ENCODE measurements at places on chromosomes 2 and 18.

GRCh38 chr2:46171996-46172546 lies 125.1 kb upstream of the EPAS1 start:
- DNase-seq = no peak

DNA sequence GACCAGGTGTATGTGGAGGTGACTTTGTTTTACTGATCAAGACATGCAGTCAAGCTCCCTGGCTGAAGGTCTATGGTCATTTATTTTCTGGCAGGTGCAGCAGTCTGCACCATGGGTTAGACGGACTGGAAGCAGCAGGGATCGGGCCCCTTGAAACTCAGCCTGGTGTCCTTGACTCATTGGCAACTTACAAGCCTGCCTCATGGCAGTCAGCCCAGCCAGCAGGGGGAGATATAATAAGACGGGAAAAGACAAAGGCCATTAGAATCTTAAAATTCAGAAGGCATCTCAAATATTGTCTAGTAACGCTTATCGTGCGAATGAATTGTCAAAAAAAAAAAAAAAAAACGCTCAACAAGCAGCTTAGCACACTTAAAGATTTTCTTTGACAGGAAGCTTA lies 308.2 kb downstream of the EN1 start:
- no peak for DNase-seq

DNA sequence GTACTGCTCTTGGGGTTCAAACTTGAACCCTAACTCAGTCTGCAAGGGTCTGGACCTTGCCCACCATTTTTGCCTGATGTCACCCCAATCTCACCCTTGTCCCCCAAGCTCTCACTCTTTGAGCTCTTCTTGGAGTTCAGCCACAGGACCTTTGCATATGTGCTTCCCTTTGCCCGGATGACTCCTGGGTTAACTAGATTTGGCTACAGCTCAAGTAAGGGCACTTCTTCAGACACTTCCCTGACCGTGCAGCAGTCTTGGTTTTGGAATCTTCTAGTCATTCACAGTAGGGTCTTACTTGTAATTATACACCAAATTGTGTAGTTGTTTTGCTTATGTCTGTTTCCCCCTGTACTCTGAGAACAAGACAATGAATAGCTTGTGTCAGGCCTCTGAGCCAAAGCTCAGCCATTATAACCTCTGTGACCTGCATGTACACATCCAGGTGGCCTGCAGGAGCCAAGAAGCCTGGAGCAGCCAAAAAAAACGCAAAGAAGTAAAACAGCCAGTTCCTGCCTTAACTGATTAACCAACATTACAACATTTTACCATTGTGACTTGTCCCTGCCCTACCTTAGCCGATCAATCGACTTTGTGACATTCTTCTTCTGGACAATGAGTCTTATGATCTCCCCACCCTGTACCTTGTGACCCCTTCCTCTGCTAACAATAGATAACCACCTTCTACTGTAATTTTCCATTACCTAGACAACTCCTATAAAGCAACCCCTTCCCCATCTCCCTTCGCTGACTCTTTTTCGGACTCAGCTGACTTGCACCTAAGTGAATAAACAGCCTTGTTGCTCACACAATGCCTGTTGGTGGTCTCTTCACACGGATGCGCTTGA lies 1.0 kb upstream of the MOGAT1 start:
- DNase-seq = no peak

DNA sequence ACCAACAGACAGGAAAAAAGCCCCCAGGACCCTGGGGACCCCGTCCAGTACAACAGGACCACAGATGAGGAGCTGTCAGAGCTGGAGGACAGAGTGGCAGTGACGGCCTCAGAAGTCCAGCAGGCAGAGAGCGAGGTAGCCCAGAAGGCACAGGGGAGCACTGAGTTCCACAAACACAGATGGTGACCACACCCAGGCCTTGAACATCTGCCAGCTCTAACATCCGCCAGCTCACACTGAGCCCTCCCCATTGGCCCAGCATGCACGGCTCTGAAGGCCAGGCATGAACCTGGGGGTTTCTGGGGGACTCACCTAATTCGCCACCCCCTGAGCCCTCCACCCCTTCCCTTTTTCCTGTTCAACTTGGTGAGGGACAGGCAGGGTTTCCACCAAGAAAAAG lies 25.6 kb upstream of the PRLH start:
- peak; percentile 23 for DNase-seq

GRCh38 chr2:1754461-1755170 lies 10.3 kb upstream of the PXDN start:
- DNase-seq = no peak

DNA sequence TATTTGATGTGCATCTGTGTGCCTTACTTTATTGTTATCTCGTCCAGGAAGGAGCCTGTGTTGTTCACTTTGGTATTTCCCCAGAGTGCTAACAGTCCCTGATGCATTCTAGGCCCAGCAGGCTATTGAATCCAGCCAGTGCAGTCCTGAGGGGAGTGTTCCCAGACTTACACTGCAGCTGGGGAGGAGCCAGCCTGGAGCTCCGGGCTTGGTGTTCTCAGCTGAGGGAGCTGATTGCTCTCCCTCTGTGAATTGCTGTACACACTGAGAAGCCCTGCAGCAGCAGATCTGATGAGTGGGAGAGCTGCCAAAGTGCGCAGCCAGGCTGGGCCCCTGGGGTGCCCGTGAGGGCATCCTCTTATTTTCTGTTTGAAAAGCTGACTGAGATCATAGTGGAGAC lies 159.2 kb downstream of the GALNT3 start:
- DNase-seq = peak; percentile 23

- no peak for DNase-seq
These were observed 6.4 kb downstream of the SH3YL1 start for GRCh38 chr2:257429-257828.

- DNase-seq = no peak
These were observed 29.7 kb upstream of the PSME4 start for GRCh38 chr2:54000524-54000923.

DNA sequence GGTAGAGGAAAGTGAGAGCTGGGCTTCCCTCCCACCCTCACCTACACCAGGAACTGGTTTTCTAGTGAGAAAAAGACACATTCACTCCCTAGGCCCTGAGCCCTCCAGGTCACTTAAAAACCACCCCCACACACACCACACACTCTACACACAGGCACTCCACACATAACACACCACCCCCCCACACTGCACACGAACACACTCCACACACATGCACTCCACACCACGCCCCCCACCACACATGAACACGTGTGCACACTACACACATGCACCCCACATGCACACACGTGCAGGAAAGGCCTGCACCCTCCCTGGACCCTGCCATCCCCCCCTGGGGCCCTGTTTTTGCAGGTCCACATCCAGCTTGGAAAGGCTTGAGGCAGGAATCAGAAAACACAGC lies 67.6 kb downstream of the RALBP1 start:
- no peak for DNase-seq

DNA sequence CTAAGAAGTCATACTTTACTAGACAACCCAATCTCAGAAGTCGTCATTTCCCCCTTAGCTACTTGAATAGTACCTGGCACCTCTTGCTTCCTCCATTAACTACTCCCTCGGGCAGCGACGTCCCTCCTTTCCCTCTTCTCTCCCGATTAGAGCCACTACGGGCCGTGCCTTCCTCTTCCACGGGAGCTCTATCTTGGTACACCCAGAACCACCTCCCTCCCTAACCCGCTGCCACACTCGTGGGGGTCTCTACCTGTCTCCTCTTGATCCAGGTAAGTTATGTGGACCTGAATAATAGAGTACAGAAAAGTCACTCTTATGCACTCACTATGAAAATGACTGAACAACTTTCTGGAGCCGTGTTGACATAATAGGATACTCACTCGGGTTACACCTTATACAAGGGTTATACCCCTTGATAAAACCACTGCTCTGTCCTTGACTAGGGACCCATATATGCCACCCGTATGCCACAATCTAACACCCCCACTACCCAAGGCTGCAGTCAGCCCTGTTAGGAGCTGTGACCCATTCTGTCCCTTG lies 595 bp upstream of the HDHD2 start:
- no peak for DNase-seq

DNA sequence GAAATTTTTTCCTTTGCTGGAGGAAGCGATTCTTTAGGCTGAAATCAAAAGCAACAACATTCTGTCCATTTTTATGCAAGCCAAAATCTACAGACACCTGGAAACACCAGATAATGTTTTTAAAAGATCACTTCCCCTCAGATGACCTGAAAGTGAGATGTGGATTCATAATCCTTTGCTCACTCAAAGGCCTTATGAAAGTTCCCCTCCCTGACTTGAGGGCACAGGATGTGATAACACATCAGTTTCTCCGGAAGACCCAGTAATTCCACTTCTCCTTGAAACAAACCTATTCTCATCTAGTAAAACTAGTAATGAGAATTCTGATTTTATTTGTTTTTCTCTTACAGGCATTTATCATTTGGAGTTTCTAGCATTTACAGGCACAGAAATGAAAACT lies 218.3 kb upstream of the RND3 start:
- no peak for DNase-seq

GRCh38 chr18:54878159-54878622 lies 49.9 kb downstream of the RAB27B start:
- no peak for DNase-seq

DNA sequence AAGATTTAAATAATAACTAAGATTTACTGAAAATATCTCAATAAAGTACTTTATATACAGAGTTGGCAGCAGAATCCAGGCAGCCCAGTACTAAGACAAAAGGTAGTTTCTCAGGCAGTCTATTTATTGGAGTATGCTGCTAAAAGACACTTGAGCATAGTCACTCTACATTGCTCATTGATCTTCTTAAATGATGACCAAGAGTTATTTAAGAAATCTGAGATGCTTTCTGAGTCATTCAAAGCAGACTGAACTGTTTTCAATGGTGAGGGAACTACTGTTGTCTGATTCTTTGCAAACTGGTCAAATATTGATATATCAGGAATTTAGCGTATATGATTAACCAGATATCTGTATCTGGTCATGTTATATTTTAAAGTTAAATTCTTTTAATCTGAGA lies 133.6 kb downstream of the PHLPP1 start:
- DNase-seq = no peak

GRCh38 chr2:74740741-74741431 lies 86.8 kb downstream of the SEMA4F start:
- DNase-seq = no peak

- DNase-seq = no peak
These were observed 267.3 kb downstream of the CLIP4 start for GRCh38 chr2:29382486-29382885.

DNA sequence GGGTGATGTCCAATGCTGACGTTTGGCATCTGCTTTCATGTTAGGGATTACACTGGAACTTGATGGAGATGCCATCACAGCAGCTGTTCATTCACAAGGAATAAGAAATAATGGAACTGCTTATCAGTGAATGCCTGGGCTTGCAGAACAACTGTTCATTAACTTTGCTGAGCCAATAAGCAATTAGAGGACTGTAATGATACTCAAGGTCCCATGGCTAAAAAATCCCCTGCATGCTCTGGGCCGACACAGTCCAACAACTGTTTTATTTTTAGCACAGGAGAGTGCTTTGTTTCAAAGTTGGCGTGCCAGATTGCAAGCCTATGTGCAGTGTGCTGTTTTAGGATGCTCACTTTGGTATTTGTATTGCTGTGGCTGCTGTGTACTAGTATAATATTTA lies 408.0 kb upstream of the RGPD4 start:
- no peak for DNase-seq

GRCh38 chr2:45254025-45254424 lies 244.8 kb upstream of the SIX2 start:
- DNase-seq = no peak

GRCh38 chr2:232633413-232634205 lies at the start of gene EFHD1:
Gene EFHD1 (plus strand): TSS chr2:232633604. CDS start chr2:232633705, 101 bp downstream.
- DNase-seq = peak; percentile 51

GRCh38 chr2:113875135-113875534 lies 14.8 kb upstream of the ACTR3 start:
- DNase-seq = no peak

DNA sequence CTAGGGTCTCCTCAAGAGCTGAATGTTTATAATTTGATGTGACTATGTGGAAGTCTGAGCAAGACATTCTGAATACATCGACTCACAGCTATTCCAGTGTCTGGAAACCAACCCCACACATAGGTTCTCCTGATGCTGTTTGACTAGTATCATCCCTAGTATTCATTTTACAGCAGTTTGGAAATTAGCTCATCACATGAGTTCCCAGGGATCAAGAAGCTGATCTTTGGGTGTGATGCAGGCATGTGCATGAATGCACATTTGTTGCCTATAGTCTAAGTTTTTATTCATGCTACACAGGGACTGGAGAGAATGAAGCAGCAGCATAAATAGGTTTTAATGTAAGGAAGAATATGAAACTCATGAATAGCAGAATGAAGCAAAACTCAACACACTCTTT lies 284.3 kb upstream of the SPRED2 start:
- no peak for DNase-seq

DNA sequence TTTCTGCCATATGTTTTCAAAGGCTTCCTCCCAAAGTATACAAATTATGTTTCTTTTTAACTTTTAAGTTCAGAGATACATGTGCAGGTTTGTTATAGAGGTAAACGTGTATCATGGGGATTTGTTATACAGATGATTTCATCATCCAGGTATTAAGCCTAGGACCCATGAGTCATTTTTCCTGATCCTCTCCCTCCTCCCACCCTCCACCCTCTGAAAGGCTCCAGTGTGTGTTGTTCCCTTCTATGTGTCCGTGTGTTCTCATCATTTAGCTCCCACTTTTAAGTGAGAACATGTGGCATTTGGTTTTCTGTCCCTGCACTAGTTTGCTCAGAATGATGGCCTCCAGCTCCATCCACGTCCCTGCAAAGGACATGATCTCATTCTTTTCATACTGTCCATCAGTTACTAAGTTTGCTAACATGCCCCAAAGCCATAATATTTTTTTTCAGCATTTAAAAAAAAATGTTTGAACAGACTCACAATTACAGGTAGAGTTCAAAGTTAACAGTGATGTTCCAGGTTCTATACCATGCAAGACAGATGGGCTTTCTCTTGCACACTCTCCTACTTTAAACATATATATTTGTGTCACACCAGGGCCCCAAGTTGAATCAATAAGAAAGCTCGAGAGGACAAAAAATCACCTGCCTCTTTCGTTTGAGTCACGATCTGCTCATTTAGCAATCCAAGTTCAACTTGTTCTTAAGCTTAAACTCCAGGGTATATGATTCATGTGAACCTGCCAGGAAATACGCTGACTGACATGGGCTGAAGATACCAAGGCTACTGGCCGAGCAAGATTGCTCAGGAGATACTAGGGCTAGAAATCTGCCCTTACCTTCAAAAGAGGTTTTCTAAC lies 77.6 kb downstream of the AP1S3 start:
- no peak for DNase-seq

DNA sequence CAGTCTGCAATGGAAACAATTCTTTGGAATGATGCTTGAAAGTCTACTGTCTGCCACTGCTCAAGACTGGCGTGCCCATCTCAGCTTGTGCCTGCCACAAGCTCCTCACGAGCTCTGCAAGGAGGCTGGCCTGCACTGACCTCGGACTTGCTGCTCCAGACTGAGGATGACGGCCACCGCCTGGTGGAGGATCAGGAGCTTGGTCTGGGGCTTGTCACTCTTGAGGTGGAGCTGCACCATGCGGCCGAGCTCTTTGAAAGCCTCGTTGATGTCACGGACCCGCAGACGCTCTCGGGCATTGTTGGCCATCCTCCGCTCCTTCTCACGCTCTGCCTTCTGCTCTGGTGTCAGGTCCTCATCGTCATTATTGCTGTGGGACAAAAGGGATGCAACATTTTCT lies 269.4 kb upstream of the CCDC68 start:
- no peak for DNase-seq
